ENCODE measurements at places on chromosomes 2 and 18. TPM values are rescaled to one million over a fixed set of nuclear protein-coding genes. Genes with fewer than 3 reads are reported as not detected.

The SOS1 gene
- total RNA-seq: 8.2 TPM

The RGPD4 gene
- total RNA-seq: not detected

The SPATA3 gene
- total RNA-seq: not detected

DNA sequence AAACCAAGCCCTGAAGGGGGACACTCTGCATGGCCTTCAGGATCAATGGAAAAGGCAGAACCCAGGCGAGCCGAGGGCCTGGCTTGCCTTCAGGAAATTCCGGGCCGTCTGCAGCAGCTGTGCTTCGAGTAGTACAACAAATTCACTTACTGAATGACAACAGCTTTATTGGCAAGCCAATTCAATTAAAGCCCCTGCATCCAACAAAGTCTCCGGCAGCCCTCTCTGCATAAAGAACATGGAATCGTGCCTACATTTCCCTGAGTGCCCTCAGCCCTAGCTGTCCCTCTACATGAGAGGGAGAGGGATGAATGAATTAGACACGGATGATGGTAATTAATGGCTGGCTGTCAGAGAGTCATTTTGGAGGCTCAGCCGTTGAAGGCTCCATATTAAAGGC is 189.0 kb downstream of the BCL11A start:
- no peak for DNase-seq

DNA sequence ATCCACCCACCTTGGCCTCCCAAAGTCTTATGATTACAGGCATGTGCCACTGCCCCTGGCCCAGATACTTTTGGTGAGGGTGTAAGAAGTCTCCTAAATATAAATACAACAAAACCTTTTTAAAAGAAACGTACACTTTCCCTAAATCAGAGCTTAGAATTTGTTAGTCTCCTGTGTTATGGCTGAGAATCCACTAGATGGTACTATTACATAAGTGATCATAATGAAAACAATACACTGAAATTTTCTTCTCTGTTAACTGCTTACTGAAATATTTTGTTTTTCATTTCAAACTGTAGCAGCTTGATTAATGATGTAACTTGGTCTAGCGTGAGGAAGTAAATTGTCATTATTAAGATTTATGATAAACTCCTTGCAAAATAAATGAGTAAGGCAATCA is 74.8 kb upstream of the FAM98A start:
- DNase-seq: peak; percentile 17

- no peak for DNase-seq
These were observed 13.7 kb downstream of the RUFY4 start for GRCh38 chr2:218082586-218083351.
